ENCODE measurements at places on chromosomes 7 and 10.

- no peak for DNase-seq
Measured at GRCh38 chr10:60073781-60074656, 167.7 kb upstream of the CCDC6 start.

DNA sequence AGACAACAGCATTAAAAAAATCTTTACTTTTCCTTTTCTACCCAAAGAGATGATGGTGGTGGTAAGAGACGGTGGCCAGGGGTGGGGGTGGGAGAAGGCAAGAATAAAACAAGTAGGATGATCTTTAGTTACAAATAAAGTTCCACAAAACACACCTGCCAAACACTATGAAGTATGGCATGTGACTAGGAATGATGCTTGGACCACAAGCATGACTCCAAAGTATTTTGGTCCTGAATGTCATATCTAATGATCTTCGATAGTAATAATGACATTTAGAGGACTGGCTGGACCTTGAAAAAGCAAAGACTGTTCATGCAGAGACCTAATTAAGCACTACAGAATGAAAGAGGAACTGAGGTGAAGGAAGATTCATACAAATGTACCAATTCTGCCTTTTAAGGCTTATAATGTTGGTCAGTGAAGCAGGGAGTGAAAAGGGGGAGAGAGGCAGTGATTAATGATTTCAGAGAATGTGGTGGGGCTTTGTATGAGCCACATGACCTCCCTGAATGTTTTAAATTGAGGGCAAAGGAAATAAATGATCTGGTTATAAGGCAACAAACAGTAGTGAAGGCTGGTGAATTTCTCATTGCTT is 29.6 kb upstream of the DKK1 start:
- no peak for DNase-seq

DNA sequence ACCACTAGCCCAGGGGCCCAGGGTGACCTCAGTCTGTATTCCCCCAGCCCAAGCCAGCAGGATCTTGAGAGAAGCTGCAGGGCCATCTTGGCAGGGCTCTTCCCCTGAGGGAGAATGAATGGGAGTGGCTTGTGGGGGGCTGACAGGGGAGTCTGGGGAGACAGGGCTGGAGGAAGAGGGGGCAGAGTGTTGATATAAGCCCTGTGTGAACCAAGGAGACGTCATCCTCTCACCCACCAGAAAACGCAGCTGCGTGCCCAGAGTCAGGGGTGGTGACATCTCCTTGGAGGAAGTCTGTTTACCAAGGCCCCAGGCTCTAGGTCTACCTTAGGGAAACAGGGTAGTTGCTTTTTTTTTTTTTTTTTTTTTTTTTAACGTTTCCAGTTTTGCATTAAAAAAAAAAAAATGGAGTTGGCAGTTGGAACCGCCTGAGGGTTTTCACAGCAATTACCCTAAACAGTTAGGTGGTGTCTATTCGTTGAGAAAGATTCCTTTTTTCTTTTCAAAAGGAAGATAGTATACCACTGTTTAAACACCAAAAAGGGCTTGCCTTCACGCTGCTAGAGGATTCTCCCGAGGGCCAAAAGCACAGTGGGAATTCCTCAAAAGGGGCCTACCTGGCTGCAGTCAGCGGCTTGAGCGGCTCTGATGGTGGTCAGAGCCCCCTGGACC is 113.8 kb downstream of the PRPF18 start:
- peak; percentile 90 for DNase-seq

DNA sequence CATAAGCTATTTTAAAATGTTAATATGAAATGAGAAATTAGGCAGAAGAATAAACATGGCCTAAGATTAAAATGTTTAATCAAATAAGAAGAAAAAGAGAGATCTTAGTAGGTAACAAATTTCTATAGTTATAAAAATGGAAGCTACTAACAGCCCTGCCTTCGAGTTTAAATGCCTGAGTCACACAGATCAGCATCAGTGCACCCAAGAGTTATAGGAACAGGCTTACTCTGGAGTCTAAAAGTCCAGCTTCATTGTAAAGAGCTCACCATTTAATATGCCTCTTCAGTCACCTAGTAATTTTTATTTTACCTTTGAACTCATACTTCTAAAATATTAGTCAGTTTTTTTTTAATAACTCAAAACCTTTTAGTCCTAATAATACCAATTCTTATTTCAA is 52.6 kb downstream of the BRI3 start:
- no peak for DNase-seq

GRCh38 chr7:32347244-32347828 is 142.8 kb downstream of the LSM5 start:
- DNase-seq, result peak; percentile 46

DNA sequence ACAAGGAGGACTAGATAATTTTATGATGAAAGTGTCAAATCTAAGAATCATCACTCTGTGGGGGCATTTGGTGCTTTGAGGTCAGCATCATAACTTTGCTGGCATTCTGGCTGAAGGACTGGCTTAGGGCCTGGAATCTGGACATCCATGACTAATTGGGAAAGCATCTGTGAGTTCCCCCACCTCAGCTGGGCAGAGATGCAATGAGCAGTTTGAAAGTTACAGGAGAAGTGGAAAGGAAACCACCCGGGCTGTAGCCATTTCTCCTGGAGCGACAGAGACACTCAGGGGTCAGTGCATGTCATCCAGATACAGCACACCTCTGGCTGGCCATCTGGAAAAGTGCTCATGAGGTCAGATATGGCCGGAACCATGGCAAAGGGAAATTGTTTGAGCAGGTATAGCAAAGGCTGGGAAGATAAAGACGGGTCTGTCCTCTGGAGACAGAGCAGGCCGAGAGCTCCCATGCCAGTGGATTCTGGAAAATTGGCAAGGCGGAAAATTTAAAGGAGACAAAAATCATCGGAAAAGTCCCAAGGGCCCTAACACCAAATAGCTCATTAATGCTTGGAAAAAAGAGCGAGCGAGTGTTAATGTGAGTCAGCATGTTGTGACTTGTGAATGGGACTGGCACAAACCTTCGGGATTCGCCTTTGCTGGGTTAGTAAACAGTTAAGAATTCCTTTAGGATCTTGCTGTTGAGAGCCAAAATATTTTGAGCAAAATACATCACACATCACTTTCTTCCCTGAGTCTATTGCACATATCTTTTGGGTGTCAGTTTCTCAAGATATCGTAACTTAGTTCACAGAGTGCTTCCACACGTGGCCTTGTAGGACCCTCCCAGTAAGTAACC is 188.4 kb upstream of the AGK start:
- no peak for DNase-seq

DNA sequence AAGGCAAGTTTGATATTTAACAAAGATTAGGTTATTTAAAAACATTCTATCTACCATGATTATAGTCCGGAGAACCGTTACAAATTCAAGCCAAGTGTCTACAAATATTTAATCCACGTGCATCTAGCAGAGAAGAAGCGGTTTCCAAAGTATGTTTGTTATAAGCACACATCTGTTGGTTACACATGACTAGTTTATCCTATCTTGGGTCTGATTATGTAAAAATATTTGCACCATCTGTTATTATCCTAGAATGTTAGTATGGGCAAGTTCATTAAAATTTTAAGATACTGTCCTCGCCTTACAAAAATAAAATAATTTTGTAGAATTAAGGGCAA is 289.2 kb upstream of the VSTM2A start:
- no peak for DNase-seq

- no peak for DNase-seq
Measured at GRCh38 chr7:51090411-51090810, 226.2 kb downstream of the COBL start.

GRCh38 chr10:6920072-6921019 is 340.3 kb upstream of the PRKCQ start:
- DNase-seq, result peak; percentile 88

- no peak for DNase-seq
Measured at GRCh38 chr7:125683156-125683555, 753.5 kb upstream of the POT1 start.

DNA sequence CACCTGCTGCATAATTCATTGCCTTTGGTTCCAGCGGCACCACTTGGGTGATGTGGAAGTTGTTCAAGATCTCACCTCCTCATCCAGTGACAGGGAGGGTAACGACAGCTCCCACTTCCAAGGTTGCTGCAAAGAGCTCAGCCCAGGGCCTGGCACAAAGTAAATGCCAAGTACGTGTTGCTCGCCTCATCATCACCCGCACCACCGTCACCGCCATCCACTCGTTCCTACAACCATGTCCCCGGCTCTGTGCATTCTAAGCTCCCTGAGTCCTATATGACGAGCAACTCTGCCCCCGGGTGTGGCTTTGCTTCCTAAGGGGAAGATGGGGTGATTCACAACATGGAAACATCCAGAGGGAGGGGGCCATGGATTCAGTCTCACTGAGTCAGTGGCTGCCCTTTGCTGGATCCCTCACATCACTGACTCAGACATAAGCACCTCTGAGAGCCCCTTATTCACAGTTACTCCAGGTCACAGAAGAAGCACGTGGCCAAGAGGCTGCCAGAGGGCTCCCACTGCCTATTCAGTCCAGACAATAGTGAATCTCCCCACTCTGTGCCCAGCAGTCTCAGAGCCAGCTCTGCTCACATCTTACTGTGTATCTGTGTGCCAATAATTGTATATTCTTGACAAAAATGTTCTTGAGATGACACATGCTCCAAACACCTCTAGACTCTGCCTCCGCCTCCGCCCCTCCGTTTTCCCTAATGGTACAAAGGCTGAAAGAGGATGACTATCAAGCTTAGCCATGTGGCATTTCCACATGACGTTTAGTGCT is 159.1 kb downstream of the GFRA1 start:
- no peak for DNase-seq

- no peak for DNase-seq
Measured at GRCh38 chr7:90749262-90749661, 153.1 kb downstream of the CDK14 start.

DNA sequence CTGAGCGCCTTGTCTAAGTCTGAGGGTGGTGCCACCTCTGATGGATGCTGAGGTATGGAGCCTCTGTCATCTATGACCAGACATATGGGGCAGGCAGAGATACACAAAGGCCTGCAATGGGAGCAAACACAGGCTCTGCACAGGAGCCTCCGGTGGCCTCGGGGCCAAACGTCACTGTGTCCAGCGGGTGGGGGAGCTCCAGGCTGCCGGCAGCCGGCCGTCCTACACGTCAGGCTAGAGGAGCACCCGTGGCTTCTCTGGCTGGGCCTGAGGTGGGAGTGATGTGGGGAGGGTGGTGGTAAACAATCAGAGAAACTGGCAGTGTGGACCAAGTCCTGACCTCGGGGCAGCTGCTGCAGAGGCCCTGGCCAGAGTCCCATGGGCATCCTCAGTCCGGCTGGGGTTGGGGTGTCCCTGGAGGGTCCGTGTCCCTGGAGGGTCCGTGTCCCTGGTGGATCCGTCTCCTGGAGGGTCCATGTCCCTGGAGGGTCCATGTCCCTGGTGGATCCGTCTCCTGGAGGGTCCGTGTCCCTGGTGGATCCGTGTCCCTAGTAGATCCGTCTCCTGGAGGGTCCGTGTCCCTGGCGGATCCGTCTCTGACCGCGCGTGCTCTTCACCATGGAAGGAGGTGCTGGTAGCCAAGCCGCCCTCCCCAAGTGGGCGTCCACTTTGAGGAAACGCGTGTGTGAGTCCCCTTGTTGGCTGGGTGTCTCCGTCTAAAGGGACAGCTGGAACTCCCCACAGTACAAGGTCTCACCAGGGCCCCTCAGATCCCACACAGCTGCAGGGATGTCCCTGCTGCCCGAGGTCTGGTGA is 24.2 kb upstream of the FAM20C start:
- no peak for DNase-seq

GRCh38 chr7:102119925-102120324 is 166.7 kb upstream of the SH2B2 start:
- no peak for DNase-seq

All from common myeloid progenitor, CD34-positive (primary cell).